ENCODE measurements at places on chromosomes 5 and 9.

GRCh38 chr5:65882278-65882677 is 44.1 kb upstream of the ERBIN start:
- no peak for DNase-seq

GRCh38 chr9:92468206-92468605 is 14.1 kb downstream of the ASPN start:
- no peak for DNase-seq

DNA sequence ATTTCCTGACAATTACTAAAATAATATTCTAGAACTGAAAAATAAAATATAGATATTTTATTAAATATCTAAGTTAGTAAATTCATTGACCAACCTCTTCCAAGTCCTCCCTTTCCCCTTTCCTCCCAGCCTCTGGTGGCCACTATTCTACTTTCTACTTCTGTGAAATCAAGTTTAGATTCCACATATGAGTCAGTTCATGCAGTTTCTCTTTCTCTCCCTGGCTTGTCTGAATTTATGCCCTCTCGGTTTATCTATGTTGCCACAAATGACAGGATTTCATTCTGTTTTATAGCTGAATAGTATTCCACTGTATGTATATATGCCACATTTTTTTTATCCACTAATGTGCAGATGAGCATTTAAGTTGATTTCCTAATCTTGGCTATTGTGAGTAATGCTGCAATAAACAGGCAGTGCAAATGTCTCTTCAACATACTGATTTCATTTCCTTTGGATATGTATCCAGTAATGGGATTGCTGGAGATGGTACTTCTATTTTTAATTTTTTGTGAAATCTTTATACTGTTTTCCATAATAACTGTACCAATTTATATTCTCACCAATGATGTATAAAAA is 52.3 kb downstream of the WDR36 start:
- peak; percentile 16 for DNase-seq

- DNase-seq = no peak
Observed at GRCh38 chr5:121199216-121199999, 652.3 kb upstream of the FTMT start.

- no peak for DNase-seq
Observed at GRCh38 chr5:174545926-174546325, 178.5 kb upstream of the MSX2 start.

GRCh38 chr5:80937584-80938356 is 22.4 kb upstream of the RASGRF2 start:
- DNase-seq = no peak

GRCh38 chr9:126113176-126113575 is 213.5 kb upstream of the MVB12B start:
- no peak for DNase-seq

DNA sequence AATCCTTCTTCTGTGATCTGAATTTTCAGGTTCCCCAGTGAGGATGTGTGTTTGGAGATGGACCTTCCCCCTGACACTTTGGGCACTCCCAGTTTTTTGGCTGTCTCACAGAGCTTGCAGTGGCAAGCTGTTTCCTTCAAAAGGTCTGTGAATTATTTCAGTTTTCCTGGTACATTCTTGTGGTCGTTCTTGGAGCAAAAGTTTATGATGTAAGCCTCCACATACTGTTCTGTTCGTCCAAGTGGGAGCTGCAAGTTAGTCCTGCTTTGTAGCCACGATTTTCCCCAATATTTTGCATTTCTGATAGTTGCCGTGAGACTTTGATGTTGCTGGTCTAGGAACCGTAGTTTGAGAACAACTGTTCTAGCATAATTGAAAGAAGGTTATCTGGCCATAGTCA is 88.3 kb downstream of the MTAP start:
- no peak for DNase-seq

GRCh38 chr5:113319256-113320053 is 115.3 kb downstream of the TSSK1B start:
- peak; percentile 54 for DNase-seq

- DNase-seq = no peak
Observed at GRCh38 chr5:72035831-72036230, 71.4 kb upstream of the MAP1B start.

- no peak for DNase-seq
Observed at GRCh38 chr5:14588145-14588544, 6.6 kb downstream of the OTULINL start.

DNA sequence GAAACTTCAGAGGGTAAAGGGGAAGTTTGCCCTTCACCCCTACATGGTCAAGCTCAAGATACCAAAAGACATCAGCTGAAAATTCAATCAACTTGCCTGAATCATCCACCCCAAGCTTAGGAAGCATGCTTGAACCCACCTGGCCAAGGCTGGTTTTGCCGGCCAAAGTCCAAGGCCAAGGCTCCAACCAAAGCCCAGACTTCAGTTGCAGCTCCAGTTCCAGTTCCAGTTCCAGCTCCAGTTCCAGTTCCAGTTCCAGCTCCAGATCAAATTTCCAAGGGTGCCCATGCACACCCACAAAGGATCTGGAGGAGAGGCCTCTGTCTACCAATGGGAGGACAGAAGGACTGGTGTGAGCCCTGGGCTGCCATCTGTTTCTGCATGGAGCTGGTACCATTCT is 4.6 kb upstream of the SERINC5 start:
- DNase-seq = no peak

DNA sequence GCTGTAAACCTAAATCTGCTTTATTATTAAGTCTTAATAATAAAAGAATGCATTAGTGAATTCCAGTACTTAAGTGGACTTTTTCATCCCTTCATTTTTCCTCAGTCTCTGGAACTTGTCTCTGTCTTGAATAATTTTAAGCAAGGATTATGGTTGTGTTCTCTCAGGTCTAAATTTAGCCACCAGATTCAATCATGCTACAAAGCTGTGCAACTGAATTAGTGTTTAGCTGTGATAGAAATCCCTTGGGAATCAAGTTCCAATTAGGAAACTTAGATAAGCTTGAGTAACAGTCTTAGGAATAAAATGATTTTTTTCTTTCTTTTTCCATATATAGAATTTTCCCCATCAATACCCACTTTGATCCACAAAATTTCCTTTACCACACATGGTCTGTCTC is 104.3 kb downstream of the PLPPR1 start:
- DNase-seq = no peak

DNA sequence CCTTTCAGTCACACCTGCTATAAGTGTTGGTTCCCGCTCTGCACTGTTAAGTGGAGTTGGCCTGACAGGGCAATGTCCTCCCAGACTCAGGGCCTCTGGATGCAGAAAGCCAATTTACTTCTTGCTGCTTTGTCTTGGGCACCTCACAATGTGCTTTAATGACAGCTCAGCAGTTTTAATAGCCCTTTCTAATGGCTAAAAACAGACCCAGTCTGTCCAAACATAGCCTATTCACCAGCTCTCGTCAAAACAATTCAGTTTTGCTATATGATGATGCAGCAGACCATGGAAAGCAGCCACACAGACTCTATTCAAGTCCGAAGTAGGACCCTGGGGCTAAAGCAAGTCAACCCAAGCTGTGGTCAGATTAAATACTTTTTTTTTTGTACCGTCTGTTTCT is 529.1 kb upstream of the SEMA6A start:
- no peak for DNase-seq

- DNase-seq = no peak
Observed at GRCh38 chr9:18463991-18464390, 10.0 kb upstream of the ADAMTSL1 start.

GRCh38 chr9:81575956-81576355 is 113.4 kb downstream of the TLE1 start:
- no peak for DNase-seq

DNA sequence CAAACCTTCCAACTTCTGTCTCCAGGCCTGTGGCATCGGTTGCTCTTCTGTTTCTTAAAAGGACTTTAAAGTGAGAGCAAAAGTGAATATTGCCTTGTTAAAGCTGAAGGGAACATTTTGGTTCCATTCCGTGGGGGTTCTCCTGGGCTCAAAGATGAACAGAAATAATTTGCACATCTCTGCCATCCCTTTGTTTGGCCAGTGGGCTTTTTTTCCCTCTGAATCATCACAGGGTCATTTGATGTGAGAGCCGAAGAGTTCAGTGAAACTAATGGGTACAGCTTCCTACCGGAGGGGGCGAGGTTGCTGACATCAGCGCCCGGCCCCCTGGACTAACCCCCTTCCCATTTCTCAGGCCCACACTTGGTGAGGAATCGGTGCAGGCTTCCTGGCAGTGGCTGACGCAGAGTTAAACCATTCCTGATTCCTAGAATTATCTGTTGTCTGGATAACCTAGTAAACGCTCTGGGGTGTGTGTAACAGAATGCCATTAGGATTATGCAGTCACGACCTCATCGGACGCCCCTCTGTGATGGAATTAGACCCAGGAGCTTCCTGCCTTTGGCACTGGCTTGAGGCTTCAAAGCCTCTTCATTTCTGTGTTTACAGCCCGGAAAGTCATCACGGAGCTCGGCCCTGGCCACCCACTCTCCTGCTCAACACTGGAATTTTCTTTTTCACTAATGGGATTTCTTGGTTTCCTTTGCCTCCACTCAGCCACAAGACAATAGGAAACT is 61.6 kb upstream of the RPL26L1 start:
- peak; percentile 51 for DNase-seq

GRCh38 chr5:3121813-3122212 is 370.3 kb upstream of the IRX2 start:
- no peak for DNase-seq

DNA sequence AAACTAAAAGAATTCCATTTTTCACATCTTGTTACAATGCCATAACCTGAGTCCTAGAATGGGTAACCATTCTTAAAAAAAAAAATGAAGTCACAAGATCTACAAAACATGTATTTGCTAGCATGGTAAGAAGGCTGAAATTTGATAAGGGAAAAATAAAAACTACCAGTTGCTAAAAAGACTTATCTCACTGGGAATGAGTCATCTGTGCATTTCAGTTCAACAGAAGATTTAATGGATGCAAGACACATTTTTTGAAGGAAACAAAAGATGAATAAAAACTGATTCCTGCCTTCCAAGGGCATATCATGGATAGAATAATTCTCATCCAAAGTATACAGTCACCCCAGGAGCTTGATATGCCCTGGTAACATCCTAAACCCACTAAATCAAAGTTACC is 47.2 kb downstream of the SGTB start:
- DNase-seq = no peak

DNA sequence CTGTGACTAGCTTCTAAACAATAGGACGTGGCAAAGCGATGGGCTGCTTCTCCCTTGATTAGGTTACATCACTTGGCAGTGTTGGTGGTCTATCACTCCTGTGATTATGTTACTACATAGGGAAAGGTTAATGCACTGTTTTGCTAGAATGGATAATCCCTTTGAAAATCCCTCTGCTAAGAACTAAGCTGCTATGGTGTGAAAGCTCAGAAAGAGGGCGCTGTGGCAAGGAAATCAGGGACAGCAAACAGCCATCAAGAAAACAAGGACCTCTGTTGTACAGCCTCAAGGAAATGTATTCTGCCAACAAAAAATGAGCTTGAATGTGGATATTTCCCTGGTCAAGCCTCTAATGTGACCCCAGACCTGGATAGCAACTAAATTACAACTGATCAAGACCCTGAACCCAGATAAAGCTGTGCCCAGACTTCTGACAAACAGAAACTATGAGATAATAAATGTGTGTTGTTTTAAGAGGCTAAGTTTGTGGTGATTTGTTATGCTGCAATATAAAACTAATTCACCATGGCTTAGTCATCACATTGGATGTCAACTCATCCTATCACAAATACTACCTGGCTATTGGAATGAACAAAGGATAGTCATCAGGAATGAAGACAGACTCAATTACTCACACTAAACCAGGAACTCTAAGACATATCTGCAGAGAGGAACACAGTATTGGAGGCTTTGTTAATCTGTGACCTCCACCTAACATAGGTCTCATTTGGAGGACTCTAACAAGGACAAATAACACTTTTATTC is 1215.9 kb downstream of the EFNA5 start:
- peak; percentile 89 for DNase-seq
